ENCODE measurements at places on chromosomes 7 and 10.
A peak's percentile ranks its signal among the peaks of the same experiment; 100 is the strongest.

- no peak for DNase-seq
Observed at GRCh38 chr10:108338146-108338545, 1173.6 kb upstream of the SORCS1 start.

- no peak for DNase-seq
Observed at GRCh38 chr7:27339478-27339877, 96.9 kb downstream of the EVX1 start.

DNA sequence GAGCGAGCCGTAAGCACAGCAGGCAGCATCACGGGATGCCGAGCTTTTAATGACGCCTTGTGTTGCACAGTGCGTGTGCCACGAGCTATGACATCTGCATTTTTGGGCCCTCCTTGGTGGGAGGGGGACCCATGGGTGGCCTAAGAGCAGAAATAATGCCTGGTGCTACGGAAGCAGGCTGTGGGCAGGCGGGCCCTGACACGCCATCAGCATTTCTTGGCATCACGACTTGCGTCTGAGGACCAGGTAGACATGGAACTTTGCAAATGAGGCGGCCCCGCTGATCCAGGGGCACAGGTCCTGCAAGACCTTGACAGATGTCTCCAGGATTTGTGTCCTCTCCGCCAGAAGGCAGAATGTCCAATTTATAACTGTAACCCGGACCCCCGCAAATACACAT lies 117.8 kb upstream of the RNF32 start:
- no peak for DNase-seq

DNA sequence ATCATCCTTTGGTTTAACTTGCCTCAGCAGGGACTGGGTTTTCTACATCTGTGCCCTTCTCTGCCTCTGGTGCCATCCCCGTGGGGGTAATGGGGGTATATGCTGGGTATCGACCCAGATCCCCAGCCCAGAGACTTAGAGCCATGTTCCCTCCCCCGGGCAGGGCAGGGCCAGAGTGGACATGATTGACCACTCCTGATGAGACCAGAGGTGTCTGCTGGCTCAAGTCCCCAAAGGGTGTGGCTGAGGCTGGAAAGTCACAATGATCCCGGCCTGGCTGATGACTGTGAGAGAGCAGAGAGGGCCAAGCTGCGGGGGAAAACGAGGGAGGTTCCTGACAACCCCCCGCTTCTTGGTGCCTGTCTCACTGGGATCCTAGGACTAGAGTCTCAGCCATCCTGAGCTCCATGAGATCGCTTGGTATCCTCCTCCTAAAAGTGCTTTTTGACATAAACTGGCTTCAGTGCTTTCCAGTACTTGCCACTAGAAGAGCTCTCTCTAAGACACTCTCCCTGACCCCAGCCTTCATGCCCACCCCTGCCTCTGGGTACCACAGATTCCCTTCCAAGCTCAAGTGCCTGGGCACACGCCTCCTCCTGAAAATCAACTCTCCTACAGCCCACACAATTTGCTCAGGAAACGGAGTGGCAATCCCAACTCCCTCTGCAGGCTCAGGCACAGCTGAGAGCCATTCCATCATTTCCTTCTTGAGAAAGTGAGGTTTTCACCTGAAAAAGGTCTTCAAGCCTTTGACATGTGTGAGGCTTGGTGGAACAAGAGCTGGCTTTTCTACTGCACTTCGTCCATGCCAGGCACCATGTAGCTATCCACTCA lies 33.9 kb downstream of the DRGX start:
- DNase-seq = no peak

DNA sequence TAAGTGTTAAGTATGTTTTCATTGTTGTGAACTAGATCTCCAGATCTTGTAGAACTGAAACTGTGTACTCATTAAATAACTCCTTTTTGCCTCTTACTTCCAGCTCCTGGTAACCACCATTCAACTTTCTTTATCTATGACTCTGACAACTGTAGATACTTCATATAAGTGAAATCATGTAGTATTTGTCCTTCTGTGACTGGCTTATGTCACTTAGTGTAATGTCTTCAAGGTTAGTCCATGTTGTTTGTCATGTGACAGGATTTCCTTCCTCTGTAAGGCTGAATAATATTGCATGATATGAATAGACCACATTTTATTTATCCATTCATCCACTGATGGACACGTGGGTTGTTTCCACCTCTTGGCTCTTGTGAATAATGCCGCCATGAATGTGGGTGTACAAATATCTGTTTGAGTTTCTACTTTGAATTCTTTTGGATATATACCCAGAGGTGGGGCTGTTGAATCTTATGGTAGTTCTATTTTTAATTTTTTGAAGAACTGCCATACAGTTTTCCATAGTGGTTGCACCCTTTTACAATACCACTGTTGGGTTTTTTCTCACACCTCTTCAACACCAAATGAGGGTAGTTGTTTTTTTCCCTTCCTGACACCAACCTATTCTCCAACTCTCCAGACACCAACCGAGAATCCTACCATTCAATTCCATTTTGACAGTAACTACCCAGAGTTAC lies 10.7 kb upstream of the FMC1 start:
- DNase-seq = no peak

DNA sequence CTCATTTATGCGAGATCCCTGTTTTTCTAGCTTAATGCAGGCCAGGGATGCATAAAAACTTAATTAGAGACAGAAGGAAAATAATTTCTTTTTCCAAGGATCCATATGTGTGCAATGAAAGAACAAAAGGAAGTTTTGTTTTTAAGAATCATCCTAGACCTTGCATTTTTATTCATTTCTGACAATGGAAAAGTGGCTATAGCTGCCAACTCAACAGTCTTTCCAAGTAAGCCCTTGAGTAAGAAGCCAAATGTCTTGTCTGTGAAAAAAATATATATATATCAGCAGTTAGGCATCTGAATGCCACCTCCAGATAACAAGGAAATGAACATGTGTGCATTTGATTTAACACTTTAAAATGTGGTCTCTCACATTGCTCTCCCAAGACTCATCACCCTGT lies 1397.6 kb downstream of the GATA3 start:
- no peak for DNase-seq

- peak; percentile 41 for DNase-seq
Observed at GRCh38 chr10:3978174-3978573, 193.2 kb upstream of the KLF6 start.

DNA sequence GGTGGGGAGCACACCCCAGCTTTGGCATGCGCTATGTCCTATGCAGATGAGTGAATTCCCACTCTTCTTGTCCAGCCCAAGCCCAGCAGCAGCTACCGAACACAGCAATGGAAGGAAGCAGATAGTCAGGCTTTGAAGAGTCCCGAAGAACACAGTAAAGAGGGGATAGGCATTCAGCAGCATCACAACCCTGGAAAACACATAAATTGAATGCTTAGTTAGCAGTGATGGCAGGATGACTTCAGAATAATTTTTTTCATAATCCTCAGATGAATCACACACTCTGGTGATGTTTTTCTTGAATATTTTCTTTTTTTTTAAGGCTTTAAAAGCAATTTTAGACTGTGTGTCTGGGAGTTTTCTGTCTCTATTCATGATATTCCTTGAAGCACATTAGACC lies 95.8 kb downstream of the CFAP58 start:
- DNase-seq = peak; percentile 47

Measured in GM03348 (cell line).